HFFc6 (cell line): ENCODE measurements at places on chromosomes 6 and 20.

- H3K27me3 ChIP-seq = peaks cover 3% of the 10 kb centered on the region; the same call in 1 of the 2 replicates
- no peaks in the 10 kb centered on the region; the same call in 1 of the 2 replicates for H3K36me3 ChIP-seq
- H3K4me3 ChIP-seq = no peak overlapping the region
- no peak for DNase-seq
Measured at GRCh38 chr6:117908246-117909068, 1.4 kb downstream of the SLC35F1 start.

DNA sequence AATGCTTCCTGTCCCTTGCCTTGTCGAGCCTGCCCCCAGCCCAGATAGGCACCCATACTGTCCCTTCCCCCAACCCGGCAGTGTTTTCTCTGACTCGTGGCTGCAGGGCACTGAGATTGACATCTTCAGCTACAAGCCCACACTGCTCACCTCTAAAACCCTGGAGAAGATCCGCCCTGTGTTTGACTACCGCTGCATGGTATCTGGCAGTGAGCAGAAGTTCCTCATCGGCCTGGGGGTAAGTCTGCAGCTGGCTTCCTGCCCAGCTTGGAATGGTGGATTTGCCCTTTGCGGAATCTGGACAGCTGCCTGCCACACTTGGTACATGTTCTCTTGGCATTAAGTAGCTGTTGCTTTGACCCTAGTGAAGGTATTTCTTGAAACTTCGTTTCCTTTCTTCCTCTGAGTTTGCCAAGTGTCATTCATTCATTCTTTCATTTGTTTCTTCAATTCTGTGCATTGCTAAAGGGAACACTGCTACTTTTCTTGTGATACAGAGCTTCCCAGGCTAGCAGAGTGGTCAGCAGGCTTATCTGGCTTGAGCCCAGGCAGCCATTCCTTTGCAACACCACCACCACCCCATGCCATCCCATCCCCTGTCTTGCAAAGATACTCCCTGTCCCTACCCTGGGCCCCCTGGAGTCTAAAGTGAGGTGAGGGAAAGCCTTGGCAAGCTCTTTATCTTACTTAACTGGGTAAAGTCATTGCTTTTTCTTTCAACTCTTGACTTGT is 26.2 kb downstream of the CCDC167 start:
- no peak overlapping the region for H3K4me3 ChIP-seq
- DNase-seq = peak; percentile 65
- peaks cover 18% of the 10 kb centered on the region for H3K4me1 ChIP-seq
- peaks cover 44% of the 10 kb centered on the region for H3K36me3 ChIP-seq
- H3K27me3 ChIP-seq = no peaks in the 10 kb centered on the region; the same call in 1 of the 2 replicates

- no peak overlapping the region for H3K27ac ChIP-seq
- no peak overlapping the region for H3K4me3 ChIP-seq
Measured at GRCh38 chr6:44621846-44622245, 234.3 kb downstream of the CDC5L start.

- no peaks in the 10 kb centered on the region for H3K27me3 ChIP-seq
- DNase-seq = no peak
- H3K4me1 ChIP-seq = no peaks in the 10 kb centered on the region
- no peak overlapping the region for H3K4me3 ChIP-seq
- no peaks in the 10 kb centered on the region for H3K36me3 ChIP-seq
- H3K27ac ChIP-seq = no peak overlapping the region
Measured at GRCh38 chr6:104653781-104654180, 205.9 kb downstream of the HACE1 start.

- H3K4me1 ChIP-seq = peaks cover 52% of the 10 kb centered on the region
- H3K27me3 ChIP-seq = peaks cover 16% of the 10 kb centered on the region
- peak overlapping the region; percentile 99 for H3K27ac ChIP-seq
- H3K4me3 ChIP-seq = peak overlapping the region; percentile 99
- no peak for DNase-seq
Measured at GRCh38 chr6:10407674-10408054, 7.2 kb downstream of the TFAP2A start.

DNA sequence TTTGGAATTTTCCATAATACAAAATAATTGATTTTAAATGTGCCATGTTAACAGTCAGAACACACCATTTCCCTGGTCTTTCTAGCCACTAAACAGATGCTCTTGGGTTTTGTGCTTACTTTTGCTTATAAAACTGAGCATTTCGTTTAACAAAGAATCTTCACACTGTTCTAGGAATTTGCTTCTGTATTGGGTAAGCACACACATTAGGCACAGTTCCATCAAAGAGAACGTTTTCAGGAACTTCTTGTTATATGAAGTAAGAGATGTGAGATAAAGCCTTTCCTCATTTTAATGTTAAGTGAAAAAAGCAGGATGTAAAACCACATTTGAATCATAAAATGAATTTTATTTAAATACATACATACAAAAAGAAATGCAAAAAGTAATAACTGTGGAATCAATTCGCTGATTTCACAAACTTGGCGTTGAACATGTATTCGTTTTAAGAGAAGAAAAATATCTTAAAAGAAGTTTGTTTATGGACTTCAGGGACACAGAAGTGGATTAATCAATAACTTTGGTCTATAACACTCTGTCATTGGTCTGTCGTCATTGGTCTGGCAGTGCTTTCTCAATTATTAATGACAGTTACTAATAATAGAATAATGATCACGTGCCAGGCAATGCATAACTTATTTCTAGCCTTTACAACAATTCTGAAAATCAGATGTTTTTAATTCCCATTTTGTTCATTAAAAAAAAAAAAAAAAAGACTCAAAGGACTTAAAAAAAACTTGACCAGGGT is 199.9 kb upstream of the PRDM1 start:
- no peak overlapping the region; the same call in 1 of the 2 replicates for H3K4me3 ChIP-seq
- H3K36me3 ChIP-seq = no peaks in the 10 kb centered on the region
- peaks cover 2% of the 10 kb centered on the region; the same call in 1 of the 2 replicates for H3K27me3 ChIP-seq
- peak overlapping the region; percentile 60 for H3K27ac ChIP-seq
- peaks cover 66% of the 10 kb centered on the region for H3K4me1 ChIP-seq

DNA sequence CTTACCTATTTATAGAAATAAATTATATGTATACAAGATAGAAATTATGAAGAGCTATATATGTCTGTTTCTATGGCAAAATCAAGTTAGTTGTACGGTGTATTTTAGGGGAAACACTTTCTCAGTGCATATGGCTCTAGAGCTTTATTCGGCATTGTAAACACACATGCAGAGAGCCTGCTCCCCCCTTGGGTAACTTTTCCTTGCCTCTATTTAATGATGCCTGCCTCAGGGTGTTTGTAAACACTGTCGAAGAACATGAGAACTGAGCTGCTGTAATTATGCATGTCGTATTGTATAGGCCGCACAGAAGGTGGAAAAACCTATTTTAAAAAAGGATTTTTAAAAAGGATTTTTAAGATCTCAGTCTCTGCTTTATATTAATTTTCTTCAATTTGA is 133.4 kb downstream of the FNDC1 start:
- H3K27me3 ChIP-seq = peaks cover 6% of the 10 kb centered on the region; the same call in 1 of the 2 replicates
- H3K36me3 ChIP-seq = no peaks in the 10 kb centered on the region
- H3K27ac ChIP-seq = no peak overlapping the region
- no peaks in the 10 kb centered on the region for H3K4me1 ChIP-seq
- DNase-seq = no peak

- peaks cover 6% of the 10 kb centered on the region for H3K27me3 ChIP-seq
- H3K4me3 ChIP-seq = no peak overlapping the region
- H3K27ac ChIP-seq = no peak overlapping the region
- peaks cover 22% of the 10 kb centered on the region for H3K4me1 ChIP-seq
- H3K36me3 ChIP-seq = peaks cover 14% of the 10 kb centered on the region
Measured at GRCh38 chr6:41784581-41785171, 2.8 kb upstream of the TOMM6 start.

DNA sequence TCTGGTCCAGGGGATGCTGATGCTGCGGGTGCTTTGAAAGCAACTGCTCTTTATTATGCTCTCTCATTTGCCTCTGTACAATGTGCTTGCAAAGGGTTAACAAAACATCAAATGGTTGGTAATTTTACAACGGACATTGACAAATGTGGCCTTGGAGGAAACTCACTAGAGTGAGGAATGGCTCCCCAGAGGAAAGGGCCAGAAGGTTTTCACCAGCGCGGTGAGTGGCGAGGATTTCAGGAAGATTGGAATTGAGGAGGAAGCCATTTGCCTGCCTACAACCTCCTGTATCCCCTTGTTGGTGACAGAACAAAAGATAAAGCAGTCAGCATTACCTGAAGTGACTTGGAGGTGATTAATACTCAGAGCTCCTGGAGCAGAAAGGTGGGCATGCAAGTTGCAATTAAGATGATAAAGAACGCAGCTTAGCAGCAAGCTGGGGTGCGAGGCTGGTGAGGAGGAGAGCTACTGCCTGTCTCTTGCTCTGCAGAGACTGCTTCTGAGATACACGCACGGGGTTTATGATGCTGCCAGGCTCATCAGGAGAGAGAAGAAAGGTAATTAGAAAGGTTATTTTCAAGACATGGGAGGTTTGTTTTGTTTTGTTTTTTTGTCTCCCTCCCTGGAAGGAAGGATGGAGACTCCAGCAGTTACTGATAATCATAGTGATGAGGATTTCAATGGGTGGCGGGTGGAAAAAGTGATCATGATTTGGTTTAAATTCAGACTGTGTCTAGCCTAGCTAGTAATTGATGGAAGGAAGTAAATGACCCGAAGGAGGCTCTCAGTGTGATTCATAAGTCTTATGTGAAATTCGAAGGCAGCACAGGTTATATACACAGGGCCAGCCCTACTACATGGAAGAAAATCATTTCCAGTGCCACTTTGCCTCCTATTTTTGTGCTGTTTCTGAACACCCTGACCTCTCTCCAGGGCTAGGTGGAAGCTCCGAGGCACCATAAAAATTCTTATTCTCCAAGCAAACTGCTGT is 141.6 kb upstream of the DTNBP1 start:
- no peaks in the 10 kb centered on the region for H3K36me3 ChIP-seq
- DNase-seq = no peak
- no peak overlapping the region for H3K27ac ChIP-seq

DNA sequence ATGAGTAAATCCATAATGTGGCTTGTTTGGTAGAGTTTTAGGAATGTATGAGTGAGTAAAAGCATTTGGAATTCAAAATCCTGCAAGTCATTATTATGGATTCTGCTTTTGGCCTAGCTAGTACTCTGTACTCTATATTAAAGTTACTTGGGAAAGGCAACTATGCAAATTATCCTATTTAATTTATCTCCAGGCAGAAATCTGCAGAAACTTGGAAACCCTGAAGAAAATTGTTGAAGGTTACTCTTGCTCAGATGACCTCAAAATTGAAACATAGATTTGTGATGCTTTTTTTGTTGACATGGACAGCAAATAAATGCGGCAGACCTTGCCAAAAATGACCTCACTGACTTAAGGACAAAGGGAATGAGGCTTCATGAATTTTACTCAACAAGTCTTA is 477.1 kb upstream of the EYS start:
- H3K4me3 ChIP-seq = no peak overlapping the region
- H3K4me1 ChIP-seq = no peaks in the 10 kb centered on the region
- H3K27me3 ChIP-seq = no peaks in the 10 kb centered on the region
- no peak overlapping the region; the same call in 1 of the 2 replicates for H3K27ac ChIP-seq
- peak; percentile 34 for DNase-seq
